ENCODE measurements at places on chromosomes 2 and 18.

DNA sequence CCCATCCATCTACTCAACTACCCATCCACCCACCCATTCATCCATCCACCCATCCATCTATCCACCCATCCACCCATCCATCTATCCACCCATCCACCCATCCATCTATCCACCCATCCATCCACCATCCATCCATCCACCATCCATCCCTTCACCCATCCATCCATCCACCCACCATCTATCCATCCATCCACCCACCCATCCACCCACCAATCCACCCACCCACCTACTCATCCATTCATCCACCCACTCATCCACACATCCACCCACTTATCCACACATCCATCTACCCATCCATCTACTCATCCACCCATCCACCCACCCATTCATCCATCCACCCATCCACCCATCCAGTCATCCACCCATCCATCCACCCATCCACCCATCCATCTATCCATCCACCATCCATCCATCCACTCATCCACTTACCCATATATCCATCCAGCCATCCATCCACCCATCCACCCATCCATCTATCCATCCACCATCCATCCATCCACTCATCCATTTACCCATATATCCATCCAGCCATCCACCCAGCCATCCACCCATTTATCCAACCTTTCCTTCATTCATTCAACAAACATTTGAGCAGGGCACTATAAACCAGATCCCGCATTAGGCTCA, 2.1 kb upstream of the NGEF start:
- no peak for DNase-seq

GRCh38 chr2:1203772-1204171, 209.5 kb upstream of the TPO start:
- no peak for DNase-seq

GRCh38 chr2:118078734-118079133, 9.5 kb upstream of the INSIG2 start:
- DNase-seq = no peak

DNA sequence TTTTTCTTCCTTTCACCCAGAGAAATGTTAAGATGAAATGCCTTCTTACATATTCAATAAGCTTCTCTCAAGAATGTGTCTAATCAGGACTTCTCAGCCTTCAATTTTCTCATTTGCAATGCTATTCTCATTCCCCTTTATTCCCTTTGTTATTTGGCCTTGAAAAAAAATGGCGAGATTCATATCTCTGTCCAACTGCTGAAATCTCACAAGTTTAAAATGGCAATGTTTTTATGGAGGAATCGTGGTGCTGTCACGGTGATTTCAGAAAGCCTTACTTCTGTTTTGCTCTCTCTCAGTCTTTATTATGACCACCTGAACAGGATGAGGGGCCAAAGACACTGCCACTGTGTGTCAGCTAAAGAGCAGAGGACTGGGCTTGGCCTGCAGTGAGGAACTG, 928.5 kb downstream of the DCC start:
- no peak for DNase-seq

- DNase-seq = no peak
These were observed 15.3 kb downstream of the ACAA2 start for GRCh38 chr18:49798001-49798400.

GRCh38 chr2:26685341-26685740, 7.2 kb upstream of the KCNK3 start:
- no peak for DNase-seq

DNA sequence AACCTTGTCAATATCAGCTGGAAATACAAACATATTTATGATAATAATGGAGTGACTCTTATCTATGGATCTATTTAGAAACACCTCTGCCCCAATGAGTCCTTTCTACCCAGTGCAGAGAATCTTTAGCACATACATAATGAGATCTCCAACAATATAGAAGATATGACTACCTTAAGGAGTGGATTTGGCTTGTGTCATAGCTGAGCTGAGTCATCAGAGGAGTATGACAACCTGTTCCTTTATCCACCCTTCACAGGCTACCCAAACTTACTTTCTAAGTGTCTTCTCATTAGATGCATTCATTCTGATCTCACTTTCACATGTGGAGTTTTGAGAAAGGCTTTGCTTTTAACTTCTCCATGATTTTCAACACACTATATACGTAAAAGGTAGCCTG, 1218.9 kb downstream of the DSC3 start:
- no peak for DNase-seq

- no peak for DNase-seq
These were observed 4.4 kb downstream of the NEB start for GRCh38 chr2:151729837-151730236.

GRCh38 chr2:227326783-227327182, 1.7 kb downstream of the MFF start:
- no peak for DNase-seq

- DNase-seq = no peak
These were observed 42.4 kb upstream of the EFEMP1 start for GRCh38 chr2:55965966-55966365.

DNA sequence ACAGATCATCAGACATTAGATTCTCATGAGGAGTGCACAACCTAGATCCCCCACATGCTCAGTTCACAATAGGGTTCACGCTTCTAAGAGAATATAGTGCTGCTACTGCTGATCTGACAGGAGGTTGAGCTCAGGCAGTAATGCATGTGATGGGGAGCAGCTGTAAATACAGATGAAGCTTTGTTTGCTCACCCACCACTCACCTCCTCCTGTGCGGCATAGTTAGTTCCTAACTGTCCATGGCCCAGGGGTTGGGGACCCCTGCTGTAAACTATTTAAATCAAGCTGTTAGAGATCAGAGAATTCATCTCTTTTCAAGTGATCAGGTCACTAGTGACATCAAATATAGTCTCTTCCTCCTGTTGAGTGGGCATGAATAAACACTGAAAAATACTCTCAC, 88.8 kb upstream of the ACVR2A start:
- no peak for DNase-seq

DNA sequence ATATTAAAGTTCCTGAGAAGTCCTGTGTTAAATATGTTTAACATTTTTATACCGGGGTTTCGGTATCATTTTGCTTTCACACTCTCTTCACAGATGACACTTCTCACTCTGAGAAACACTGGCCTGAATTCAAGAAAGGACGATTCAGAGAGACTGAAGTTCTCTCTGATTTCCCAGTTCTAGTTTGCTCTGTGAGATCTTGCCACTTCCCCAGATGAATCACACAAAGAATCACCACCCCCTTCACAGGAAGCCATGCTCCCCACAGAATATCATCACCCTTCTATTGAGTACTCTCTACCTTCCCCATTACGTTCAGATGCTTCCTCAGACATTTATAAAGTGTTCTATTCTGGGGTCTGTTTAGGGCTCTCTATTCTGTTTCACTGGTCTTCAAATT, 16.1 kb upstream of the CD207 start:
- peak; percentile 59 for DNase-seq

GRCh38 chr2:122203523-122203922, 448.1 kb downstream of the TSN start:
- no peak for DNase-seq

- DNase-seq = no peak
These were observed 122.5 kb downstream of the PLEKHM3 start for GRCh38 chr2:207902821-207903220.

- no peak for DNase-seq
These were observed 67.0 kb downstream of the CACNB4 start for GRCh38 chr2:152031747-152032306.

- DNase-seq = no peak
These were observed 85.5 kb upstream of the MC2R start for GRCh38 chr18:14000884-14001283.

DNA sequence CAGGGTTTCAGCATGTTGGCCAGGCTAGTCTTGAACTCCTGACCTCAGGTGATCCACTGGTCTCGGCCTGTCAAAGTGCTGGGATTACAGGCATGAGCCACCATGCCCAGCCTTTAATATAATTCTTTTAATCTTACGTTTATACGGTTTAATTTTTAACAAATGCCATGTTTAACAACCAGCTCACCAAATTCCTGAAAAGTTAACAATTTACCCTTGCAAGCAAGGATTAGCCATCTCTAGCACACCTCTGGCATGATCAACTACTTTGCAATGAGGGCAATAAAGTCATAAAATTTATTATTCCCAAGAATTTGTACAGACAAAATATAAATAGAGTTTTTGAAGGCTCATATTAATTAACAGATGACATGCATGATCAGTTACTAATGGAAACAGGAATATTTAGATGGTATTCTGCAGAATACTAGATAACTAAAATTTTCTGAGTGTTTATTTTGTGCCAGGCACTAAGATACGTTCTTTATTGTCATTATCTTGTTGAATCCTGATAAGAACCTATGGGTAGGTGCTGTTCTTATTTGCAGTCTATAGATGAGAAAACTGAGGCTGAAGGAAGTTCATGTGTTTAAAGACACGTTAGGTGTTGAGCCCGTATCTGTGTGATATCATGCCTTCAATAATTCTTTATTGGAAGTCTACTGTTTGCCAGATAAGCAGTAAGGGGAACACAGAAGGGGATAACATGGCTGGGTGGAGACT, 190.1 kb downstream of the CDCA7 start:
- DNase-seq = no peak

GRCh38 chr18:3995476-3996102, 459.5 kb downstream of the DLGAP1 start:
- DNase-seq = peak; percentile 77

DNA sequence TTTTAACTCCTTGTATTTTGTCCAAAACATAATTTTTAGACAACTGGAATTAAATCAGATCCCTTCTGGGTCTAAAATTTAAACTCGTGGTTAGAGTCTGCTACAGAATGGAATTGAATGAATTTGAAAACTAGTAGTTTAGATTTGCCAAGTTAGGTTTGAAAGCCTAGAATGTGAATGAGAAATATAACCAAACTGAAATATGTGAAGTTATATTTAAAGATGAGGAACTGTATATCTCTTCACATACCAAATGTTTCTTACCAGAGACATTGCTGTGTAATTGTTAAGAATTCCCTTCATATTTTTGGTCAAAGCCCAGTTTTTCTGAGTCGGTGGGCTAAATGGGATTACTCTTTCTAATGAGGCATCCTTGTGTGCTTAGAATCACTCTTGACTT, 74.2 kb downstream of the LPIN1 start:
- DNase-seq = no peak

DNA sequence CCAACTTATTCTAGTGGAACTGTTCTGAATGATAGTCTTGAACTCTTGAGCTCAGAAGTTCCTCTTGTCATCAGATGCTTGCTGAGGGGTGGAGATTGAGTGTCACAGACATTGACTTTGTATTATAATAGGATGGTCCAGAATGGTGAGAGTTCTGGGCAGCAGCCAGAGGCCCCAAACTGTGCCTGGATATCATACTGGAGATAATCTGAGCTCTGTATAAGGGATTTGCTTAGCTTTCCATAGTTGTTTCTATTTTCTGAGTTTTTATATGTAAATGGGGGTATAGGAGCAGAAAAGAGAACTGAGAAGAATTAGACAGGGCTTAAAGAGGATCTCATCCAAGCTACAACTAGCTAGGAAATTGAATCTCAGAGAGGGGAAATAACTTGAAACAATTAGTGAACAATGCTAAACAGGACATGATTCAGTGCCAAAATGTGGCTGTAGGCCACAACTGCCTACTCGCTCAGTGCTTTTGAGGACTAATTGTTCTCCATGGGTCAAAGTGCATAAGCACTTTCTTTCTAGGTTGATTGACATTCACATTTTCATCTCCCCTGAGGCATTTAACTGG, 10.1 kb upstream of the LCLAT1 start:
- DNase-seq = no peak

GRCh38 chr2:62578803-62579640, 73.0 kb upstream of the TMEM17 start:
- no peak for DNase-seq

- DNase-seq = no peak
These were observed 65.1 kb upstream of the MSTN start for GRCh38 chr2:190127651-190128050.

GRCh38 chr2:145652571-145653545, 1132.9 kb upstream of the ZEB2 start:
- no peak for DNase-seq

Measured in activated CD4-positive, alpha-beta T cell treated with anti-CD3 and anti-CD28 coated beads for 36 hours (primary cell).